Putamen (tissue), 1 donor: ENCODE measurements at places on chromosomes 16 and 17.
A peak's percentile ranks its signal among the peaks of the same experiment; 100 is the strongest.

DNA sequence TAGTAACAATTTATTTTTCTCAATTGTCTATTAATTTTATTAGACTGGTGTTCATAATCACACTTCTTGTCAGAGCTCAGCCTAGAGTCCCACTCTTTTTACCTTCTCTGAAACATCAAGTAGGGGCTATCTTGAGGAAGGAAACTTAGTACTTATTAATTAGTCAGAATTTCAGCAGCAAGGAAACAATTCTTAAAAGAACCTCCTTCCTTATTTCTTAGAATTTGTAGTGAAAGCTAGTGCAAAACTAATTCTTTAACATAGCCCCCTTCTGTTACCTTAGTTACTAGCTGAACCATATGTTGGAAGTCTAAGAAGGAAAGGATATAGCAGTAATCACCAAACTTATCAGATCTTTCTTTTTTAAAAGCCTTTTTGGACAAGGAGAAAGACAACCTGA, 35.2 kb downstream of the MAP2K4 start:
- DNase-seq = no peak

GRCh38 chr17:8362651-8363332, 13.7 kb downstream of the KRABD2 start:
- DNase-seq = no peak

- no peak for DNase-seq
These were observed 23.5 kb downstream of the TMC6 start for GRCh38 chr17:78105101-78105500.

DNA sequence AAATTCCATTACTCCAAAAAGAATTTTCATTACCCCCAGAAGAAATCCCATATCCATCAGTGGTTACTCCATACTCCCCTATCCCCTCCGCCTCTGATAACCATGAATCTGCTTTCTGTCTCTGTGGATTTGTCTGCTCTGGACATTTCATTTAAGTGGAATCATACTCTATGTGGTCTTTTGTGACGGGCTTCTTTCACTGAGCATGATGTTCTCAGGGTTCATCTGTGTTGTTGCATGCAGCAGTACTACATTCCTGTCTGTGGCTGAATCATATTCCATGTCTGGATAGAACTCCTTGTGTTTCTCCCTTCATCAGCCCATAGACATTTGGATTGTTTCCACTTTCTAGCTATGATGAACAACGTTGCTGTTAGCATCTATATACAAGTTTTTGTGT, 59.5 kb upstream of the IRX3 start:
- DNase-seq = no peak

DNA sequence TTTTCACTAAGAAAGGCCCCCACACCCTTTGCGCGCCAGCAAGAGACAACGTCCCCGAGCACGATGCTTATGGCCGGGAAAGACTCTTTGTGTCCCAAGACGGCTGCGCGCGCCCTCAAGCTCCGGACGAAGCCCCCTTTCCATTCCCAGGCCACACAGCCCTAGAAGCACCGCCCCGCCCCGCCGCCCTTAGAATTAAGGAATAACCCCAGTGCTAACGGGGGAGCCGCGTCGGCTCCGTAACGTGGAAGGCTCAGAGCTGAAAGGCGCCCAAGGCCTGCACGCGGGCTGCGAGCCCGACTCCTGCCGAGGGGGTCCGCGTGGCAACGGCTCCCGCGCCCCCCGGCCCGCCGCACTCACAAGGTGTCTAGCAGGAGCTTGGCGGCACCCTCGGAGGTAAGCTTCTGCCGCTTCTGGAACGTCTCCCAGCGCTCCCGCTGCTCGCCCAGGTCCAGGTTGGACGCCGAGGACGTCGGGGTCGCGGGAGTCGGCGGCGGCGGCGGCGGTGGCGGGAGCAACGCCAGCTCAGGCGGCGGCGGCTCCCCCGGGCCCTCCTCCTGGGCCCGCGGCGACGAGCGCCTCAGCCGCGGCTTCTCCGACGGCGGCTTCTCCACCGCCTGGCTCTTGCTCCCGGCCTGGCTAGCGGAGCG, 477 bp downstream of the CENPV start:
- no peak for DNase-seq

GRCh38 chr17:19348081-19348650, 14.4 kb downstream of the B9D1 start:
- no peak for DNase-seq

- DNase-seq = peak; percentile 47
These were observed 54.1 kb downstream of the XYLT1 start for GRCh38 chr16:17416461-17417311.

GRCh38 chr16:49876716-49877129, 20.8 kb upstream of the ZNF423 start:
- DNase-seq = no peak

GRCh38 chr17:685006-685405, 29.6 kb downstream of the VPS53 start:
- no peak for DNase-seq

DNA sequence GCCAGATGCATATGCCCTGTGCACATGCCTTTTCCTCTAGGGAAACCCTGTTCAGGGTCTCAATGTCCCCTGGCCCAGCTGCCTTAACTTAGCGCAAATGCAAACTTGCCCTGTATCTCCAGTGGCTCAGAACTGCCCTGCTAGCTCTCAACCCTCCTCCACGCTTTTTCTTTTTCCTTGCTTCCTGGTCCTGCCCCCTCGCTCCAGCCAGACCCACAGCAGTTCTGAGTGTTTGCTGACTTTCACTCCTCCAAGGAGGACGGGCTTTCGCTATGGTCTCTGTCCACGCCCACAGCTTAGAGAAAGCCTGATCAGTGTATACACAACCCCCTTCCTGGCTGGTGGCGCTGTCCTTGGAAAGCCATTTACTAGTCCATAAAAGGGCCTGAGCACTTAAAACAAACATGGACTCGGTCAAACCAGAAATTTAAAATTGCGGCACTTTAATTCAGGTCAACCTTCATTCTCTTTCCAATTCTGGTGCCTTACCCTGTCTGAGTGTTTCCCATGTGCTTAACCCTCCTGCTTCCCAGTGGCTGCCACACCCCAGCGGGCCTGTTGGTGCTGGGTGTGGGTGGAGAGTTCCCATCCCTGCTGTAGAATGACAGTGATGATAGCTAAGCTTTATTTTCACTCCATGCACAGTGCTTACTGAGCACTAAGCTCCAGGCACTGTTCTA, 15.6 kb upstream of the TMEM98 start:
- peak; percentile 52 for DNase-seq

DNA sequence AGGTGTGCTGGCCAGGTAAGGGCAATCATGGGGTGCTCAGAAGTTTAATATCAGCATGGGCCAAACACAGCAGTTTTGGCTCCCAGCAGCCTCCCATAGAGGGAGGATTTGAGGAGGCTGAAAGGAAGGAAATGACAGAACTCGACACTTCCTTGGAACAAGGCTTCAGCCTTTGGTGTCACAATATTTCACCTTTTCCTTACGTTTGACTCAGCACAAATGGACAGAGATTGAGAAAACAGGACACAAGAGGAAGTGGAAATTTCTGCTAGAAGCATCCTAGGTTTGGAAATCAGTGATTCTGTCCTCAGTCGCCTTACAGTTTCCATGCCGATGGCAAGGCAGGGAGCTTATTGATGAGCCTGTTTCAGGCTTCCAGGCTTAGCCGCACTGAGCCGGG, 181.4 kb downstream of the MAF start:
- DNase-seq = no peak

DNA sequence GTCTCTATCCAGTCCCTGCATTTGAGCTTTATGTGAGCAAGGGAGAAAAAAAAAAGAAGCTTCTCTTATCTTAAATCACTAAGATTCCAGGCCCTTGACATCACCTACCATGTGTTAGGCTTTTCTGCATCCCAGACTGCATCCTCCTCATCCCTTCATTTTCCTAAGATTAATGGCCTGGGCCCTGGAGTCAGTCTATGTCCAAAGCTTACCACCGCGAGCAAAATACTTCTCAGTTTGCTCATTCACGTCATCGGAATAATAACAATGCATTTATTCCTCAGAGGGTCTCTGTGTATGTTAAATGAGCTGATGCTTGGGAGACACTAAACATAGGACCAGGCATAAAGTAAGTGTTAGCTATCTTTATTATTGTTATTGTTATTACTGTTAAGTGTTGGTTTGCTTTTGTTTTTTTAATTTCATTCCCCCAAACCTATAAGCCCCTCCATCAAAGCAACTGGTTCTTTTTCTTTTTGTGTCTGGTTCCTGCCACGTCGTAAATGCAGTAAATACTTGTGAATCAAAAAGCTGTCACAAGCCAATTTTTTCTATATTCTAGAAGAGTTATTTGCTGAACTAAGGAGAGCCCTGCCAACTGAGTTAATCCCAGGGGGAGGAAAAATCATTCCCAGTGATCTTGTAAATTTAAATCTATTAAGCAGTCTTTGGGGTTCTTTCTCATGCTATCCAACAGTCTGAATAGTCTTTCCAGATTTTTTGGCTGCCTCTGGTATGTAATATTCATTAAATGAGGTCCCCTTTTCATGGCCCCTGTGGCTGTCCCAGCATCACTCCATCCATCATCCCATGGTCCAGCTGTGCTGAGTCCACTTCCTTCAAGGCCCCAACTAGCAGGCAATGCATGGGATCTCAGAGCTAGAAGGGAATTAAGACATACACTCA, 46.5 kb downstream of the VAT1L start:
- DNase-seq = no peak

DNA sequence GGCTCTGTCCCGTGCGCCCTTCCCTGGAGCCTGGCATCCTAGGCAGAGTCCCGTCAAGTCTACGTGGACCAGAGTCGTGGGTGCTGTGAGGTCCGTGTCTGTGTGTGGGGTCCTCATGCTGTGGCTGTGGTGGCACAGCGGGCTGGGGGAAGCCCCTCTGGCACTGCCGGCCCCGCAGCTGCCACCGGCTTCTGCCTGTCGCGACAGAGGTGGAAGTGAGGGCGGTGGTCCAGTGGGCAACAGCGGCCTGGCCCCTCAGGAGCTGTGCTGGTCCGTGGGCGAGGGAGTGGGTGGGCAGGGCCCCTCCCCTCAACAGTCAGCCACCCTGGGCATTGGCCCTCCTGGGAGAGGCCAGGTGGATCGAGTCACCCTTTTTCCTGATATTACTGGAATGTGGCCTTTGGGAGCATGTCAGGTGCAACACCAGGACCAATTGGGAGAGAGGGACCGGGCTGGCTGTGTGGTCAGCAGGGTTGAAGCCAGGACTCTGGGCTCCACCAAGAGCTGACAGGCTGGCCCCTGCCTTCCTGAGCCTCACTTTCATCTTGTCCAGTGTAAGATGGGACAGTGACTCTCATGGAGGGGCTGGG, 11.9 kb downstream of the BAIAP2 start:
- no peak for DNase-seq

- DNase-seq = peak; percentile 78
These were observed 46.1 kb upstream of the ACSF3 start for GRCh38 chr16:89047331-89048089.
